ENCODE measurements at places on chromosomes 1 and 21.

GRCh38 chr21:40187244-40187643 lies 320.0 kb downstream of the PCP4 start:
- DNase-seq: no peak

DNA sequence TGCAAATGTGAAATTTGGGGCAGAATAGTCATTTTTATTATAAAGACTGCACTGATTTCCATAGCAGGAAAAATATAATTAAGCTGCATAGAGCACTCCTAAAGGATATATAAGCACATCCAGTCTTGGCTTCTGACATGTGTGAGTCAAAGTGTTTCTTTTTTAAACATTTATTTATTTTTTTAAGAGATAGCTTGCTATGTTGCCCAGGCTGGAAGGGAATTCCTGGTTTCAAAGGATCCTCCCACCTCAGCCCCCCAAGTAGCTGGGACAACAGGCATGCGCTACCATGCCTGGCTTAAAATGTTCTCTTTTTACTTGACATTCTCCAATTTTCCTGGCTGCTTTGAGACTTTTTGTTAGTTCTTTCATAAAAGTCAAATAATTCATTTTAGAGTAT lies 126.1 kb downstream of the HMCN1 start:
- no peak for DNase-seq

DNA sequence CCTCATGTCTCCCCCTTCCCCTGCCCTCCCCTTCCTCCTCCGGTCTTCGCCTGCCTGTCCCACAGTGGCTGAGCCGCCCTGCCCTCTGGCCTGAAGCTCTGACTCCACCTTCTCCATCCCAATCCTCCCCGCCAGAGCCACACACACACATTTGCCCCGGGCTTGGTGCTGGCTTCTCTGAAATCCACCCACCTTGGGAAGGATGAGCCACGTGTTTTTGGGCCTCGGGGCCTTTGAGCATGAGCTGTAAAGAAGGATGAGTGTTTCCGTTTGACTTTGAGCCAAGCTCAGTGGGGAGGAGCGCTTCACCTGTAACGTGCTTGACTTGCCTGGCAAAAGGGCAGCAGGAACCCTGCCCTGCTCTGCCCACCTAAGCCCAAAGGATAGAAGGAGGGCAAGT lies 295.1 kb downstream of the SIPA1L2 start:
- DNase-seq: no peak

DNA sequence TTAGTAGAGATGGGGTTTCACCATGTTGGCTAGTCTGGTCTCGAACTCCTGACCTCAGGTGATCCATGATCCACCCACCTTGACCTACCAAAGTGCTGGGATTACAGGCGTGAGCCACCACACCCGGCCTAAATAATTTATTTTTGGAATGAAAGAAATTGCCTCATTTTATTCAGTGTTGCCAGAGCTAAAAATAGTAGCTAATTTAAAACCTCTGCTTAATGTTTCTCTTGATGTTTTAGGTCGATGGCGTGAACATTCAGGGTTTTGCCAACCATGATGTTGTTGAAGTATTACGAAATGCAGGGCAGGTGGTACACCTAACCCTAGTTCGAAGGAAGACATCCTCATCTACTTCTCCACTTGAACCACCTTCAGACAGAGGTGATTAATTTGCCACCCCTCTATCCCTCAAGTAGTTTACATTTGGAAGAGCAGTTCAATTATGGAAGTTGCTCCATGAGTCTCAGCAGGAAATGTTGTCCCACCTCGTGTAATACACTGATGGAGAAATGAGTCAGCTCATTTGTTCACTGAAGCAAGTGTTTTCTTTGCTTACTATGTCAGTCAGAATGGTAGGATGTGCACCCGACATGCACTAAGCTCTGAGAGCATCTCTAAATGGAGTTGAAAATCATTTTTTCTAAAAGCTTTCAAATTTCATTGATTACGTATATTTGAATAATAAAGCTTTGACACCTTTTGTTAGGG lies 54.9 kb downstream of the PATJ start:
- DNase-seq: no peak

DNA sequence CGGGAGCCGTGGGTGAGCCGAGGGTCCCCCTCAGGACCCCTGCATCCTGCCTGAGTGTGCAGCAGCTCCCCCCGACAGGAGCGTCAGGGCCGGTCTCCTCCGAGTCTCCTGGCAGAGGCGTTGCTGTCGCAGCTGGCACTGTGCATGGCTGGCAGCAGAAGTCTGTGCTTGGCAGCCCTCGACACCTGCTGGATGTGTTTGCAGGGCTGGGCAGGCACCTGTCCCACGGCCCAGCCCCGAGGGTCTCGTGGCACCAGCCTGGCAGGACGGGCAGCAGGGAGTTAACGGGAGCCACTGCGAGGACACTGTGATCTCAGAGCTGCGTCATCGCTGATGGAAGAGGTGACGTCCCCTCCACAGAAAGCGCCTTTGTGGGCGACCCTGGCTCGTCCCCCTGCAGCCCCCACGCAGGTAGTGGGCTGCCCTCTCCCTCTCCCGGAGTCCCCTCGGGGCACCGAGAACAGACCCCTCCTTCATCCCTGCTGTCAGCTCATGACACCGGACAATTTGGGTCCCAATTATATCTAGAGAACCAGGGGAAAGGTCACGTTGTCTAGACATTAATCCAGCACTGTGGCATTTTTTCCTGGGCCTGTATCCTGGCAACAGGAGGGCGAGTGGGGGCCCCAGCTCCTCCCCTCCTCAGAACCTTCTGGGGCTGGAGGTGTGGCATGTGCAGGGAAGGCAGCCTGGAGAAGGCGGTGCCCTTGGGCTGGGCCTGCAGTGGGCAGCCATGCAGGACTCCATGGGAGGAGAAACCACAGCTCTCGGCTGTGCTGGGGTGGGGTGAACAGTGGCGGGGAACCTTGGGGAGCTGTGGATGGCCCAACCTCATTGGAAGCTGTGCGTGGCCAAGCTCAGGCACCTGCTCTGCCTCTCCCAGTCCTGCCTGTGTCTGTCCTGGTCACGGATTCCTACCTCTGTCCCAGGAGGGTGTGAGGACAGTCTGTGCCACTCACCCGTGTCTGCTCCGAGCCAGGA lies 15.4 kb downstream of the COL18A1 start:
- no peak for DNase-seq

DNA sequence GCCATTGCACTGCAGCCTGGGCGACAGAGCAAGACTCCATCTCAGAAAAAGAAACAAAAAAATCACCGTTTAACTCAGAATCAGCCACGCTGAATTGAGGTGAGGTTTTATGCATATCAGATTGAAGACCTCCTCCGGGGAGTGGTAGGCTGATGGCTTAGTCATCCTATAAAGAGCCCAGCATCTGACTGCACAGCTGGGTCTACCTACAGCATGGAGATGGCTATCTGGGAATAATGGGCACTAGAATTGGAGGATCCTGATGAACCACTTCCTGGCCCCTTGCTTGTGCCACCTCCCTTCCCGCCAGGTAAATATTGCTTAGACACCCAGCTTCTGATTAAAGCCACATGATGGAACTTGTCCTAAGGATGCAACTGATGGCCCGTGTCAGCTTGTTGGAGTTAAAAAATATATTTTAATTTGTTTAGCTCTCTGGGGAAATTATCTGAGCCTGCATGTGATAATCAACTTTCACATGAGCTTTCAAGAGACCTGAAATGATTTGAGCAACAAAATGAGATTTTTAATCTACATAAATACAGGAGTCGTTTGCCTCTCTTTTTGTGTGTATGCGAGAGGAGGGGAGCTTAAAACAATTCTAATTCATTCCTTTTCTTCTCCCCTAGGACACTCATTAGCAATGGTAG lies 157.2 kb downstream of the KIF26B start:
- DNase-seq: no peak

DNA sequence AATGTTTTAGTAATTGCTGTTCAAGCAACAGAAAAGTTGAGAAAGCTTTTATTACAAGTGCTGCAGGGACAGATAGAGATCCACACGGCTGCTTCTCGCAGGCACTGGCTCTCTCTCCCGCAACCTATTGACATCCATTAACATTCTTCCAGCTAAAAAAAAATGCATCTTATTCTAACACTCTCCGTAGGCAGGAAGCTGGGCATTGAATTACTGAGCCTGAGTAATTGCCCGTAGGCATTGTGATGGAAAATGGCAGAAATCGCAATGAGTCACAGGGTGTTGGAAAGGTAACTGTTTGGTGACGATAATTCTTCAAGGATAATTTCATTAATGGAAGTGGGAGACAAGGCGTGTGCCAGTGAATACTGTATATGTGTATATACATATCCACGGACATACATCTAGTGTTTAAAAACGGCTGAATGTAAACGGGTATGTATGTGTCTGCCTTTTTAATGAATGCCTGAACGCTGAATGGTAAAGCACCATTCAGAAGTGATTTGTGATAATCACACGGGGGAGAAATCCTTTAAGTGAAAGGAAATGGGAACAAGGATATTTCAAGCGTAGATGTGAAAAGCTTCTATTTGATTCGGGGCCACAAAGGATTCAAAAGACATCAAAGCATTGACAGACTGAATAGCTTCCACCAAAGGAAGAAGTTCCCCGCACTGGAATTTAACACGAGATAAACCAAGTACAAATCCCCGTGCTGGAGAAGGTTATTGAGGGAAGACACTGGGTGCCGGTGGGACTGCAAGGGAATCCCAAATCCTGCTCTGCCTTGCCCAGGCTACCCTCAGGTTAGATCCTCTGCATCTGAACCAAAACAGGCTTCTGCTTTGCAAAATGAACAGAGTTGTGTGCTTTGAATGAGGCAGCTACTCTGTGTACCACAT lies 567.2 kb downstream of the NPHP4 start:
- no peak for DNase-seq

GRCh38 chr1:150720703-150721102 lies at the start of gene HORMAD1:
Gene HORMAD1, minus strand, starts transcription at chr1:150720895. Its CDS starts 1,390 bp downstream, at chr1:150719505.
- no peak for DNase-seq

DNA sequence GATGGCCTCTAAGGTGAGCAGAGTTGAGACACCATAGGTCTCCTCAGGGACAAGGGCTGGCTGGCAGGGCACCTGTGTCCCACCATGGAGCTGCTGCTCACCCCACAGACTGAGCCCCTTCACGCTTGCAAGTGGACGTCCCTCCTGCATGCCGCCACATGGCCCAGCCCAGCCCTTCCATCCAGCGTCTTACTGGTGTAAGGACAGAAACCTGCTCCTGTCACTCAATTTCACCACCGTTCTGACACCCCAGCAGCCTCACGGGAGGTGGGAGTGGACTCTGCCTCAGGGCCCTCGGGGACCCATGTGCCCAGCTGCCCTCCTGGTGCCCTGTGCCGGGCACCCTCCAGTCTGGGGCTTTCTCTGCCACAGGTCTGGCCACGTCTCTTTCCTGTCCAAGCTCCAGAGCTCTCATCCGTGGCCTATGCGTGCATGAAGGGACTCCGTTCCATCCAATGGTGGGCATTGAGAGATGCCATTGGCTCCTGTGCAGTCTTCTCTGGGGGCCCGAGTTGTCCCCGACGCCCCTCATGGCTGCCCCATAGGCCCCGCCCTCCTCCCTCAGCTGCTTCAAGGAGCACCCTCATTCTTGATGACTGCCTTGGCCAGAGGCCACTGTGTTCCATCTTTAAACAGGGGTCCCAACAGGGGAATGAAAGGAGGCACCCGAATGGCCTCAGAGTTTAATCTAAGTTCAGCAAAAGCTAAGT lies 42.6 kb upstream of the COL6A1 start:
- DNase-seq: no peak

GRCh38 chr1:61853583-61853982 lies 111.3 kb downstream of the PATJ start:
- no peak for DNase-seq

DNA sequence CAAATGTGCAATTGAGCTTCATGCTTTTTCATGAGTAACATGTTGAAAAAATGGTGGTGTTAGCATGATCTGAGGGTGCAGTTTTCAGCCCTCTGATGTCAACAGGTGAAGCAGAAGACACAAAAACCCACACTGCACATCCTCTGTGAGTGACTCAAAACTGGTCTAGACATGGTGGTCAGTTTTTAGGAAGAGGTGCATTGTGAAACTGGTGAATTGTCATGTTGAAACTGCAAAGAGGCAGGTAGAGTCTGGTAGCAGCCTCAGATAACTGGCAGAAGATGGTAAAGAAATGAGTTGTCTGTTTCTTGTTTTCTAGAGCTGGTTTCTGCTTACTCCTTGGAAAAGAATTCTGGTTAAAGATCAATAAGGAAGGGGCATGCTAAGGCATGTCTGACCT lies 97.3 kb upstream of the HMCN1 start:
- no peak for DNase-seq

DNA sequence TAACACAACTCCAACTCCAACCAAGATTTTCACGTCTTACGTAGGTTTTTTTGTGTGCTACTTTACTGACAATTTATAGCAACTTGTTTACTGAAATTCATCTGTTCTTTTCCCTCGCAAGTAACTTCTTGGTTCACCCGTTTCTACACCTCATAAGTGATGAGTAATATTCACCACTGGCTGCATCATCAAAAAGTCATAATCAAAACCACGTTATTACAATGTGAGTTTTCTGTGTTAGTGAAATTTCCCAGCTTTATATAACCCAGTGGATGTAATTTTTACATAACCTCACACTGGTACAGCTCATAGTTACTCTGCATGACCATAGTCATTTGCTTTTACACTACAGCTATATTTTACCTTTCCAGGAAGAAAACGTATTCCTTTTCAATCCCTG lies 401.1 kb upstream of the LYPLAL1 start:
- no peak for DNase-seq

DNA sequence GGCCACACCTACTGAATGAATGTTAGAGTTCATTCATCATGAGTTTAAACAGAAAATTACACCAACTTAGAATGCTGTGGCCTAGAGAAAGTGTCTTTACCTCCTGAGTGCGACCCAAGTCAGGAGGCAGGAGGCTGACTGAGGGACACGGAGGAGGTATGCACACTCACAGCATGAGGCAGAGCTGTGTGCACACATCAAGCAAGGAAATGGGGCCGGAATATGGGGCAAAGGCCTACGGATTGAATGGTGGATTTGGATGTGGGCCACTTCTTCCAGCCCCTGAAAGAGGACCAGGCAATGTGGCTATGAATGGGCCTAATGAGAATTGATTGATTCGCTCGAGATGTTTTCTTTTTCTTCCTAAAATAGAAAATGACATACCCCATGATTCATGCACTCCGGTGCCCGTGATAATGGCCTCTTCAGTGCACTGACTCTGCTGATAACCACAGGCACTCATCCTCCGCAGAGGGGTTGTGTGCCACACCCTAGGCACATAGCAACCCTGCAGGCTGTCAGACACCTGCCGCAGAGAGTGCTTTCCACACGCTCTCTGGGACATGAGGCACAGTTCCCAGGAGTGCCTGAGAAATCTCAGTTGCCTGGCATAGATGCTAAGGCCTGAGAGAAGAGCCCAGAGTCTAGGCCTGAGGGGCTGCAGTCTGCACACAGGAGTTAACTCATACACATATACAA lies 155.5 kb downstream of the GLUL start:
- no peak for DNase-seq

DNA sequence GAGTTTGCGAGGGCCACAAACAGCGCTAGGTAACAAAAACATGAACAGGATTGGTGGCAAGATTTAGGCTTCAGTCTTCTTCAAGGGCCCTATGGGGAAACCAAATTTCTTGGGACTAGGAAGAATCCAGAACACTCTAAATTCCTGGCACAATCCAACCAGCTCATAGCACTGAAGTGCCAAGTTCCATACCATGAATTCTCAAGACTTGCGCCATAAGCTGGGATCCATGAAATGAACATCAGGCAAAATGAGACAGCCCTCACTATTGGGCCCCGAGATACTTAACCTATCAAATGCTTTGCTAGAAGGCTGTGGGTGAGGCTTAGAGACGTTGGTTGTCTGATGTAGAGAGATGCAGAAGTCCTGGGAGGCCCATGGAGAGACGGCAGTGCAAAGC lies 322.1 kb downstream of the PAPPA2 start:
- DNase-seq: no peak
